ENCODE measurements at places on chromosomes 12 and 14.

DNA sequence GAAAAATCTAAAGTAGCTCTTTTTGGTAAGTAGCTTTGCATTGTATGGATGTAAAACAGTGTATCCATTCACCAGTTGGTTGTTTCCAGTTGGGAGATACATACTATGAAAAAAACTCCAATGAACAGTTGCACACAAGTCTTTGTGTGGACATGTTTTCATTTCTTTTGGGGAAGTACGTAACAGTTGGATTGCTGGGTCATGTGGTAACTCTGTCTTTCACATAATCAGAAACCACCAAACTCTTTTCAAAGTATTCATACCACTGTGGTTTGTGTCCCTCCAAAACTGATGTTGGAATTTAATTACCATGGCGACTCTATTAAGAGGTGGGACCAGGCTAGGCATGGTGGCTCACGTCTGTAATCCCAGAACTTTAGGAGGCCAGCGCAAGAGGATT, 58.9 kb upstream of the RESF1 start:
- no peak for DNase-seq

DNA sequence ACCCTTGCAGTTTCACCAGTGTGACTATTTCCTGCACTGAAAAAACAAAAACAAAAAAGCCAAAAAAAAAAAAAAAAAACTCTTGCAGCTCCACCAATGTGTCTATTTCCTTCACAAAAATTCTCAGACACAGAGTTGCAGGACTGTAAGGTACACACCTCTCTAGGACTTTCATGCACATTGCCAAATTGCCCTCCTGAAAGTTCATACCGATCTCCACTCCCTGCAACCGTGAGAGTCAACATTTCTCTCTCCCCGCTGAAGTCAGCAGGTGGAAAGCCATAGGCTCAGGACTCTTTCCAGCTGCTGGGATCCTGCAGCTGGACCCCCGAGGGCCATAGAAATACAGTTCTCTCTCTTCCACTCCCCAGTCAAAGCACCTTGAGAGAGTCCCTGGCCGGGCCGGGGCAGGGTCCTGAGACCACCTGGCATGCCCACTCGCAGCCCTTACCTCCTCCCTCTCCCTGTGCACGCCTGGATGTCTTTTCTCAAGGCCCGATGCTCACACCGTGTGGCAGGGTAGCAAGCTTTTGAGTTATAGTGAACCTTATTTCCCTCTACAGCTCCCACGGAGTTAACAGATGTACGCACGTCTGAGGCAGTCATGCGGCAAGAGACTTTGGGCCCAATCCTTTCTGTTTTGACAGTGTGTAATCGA, 23.6 kb downstream of the MMAB start:
- no peak for DNase-seq

GRCh38 chr12:34599530-34600513, 577.5 kb downstream of the ALG10 start:
- DNase-seq = no peak

- no peak for DNase-seq
Measured at GRCh38 chr12:14373217-14373616, 7.7 kb downstream of the ATF7IP start.

DNA sequence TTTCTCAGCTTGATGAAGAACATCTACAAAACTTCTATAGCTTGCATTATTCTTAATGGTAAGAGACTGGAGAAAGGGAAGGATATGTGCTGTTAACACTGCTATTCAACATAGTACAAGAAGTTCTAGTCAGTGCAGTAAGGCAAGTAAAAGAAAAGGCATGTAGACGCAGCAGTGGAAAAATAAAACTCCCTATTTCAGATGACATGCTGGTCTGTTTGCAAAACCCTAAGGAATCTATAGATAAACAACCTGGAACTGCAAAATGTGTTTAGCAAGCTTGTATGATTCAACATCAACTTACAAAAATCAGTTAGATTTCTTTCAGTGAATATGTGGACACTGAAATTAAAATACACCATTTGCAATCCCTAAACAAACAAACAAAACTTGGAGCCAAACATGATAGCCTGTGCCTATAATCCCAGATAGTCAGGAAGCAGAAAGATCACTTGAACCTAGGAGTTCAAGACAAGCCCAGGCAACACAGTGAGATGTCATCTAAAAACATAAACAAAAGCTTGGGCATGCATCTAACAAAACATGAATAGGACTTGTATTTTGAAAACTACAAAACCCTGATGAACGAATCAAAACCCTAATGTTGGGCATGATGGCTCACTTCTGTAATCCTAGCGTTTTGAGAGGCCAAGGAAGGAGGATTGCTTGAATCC, 293.6 kb upstream of the RGS6 start:
- no peak for DNase-seq

GRCh38 chr12:115388139-115388538, 704.2 kb upstream of the TBX3 start:
- no peak for DNase-seq

- no peak for DNase-seq
Measured at GRCh38 chr14:60984196-60984595, 3.2 kb downstream of the SLC38A6 start.

- DNase-seq = no peak
Measured at GRCh38 chr12:45613296-45613695, 116.2 kb upstream of the ARID2 start.

DNA sequence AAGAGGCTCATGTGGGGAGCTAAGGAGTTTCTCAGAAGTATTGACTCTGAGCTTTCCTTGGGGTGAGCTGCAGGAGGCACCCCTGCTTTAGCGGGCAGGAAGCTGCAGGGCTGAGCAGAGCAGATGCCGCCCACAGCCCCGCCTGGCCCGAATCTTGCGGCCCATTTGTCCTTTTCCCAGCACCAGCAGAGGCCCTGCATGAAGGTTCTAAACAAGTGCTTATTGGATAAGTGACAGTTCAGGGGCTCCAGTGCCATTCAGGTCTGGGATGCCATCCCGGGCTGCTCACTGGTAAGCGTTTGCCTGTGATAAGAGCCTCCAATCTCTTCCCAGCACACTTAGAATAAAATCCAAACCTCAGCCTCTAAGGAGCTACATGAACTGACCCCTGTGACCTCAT, 11.4 kb downstream of the RILPL1 start:
- DNase-seq = no peak

Data from stimulated activated CD4-positive, alpha-beta T cell treated with anti-CD3 and anti-CD28 coated beads, Interleukin-1b, Interleukin-23, amount 100 ng/mL, for 24 hours (primary cell).